ENCODE measurements at places on chromosomes 5 and 9. TPM values are rescaled to one million over a fixed set of nuclear protein-coding genes. Genes with fewer than 3 reads are reported as not detected.

DNA sequence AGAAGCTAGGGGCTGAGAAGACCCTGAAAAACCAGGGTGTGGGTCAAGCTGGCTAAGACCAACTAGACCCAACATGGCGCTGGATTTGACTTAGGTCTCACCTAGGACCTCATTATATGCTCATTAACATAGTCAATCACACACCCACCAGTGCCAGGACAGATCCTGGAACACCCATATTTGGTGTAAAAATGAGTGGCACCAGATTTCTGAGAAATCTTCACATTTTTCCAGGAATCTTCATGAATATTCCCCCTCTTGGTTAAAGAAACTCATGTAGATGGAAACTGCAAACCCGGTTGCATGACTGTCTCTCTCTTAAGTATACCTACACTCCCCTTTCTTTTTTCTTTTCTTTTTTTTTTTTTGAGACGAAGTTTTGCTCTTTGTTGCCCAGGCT, 17.9 kb upstream of the RAB14 start:
- no peak for DNase-seq

DNA sequence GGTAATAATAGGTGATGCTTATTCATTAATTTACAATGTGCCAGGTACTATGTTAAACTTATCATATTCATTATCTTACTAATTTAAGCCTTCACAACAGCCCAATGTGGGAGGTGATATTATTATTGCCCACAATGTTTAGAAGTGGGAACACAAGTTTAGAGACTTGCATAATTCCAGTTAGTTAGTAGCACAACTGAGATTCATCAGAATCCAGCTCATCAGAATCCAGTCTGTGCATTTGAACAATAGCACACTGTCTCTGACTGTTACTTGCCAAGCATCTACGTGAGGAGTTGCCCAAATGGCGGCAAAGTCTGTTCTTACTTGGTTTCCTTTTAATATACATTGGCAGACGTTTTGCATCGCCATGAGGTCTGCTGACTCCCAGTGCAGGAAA, 110.9 kb upstream of the BASP1 start:
- DNase-seq = no peak

GRCh38 chr5:53027913-53028312, 38.8 kb downstream of the ITGA2 start:
- DNase-seq = no peak

GRCh38 chr9:124496463-124496862, 10.7 kb downstream of the NR5A1 start:
- DNase-seq = no peak

Gene FAM114A2
- total RNA-seq = 44.8 TPM

DNA sequence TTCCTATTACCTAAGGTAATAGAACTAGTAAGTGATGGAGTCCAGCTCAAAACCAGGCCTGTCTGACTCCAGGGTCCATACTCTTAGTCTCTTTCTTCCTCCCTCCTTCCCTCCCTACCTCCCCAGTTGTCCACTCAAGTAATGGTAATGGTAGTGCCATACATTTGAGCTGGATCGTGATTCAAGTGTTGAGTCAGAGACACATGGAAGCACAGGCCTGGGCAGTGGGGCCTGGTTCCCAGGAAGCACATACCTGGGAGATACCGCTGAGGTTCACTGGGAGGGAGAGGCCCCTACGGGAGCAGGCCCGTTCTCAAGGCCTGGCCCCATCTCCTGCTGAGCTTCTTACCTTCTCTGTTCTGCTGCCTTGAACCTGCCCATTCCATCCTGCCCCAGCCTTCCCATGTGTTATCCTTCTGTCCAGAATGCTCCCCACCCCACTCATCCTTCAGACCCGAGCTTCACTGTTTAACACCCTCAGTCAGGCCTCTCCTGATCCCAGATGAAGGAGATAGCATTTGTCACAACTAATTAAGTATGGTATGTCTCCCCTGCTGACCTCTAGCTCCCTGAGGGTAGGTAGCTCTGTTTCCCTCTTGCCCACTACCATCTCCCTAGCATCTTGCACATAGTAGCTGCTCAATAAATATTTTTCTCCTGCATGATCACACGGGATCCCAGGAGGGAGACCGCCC, 13.8 kb downstream of the URM1 start:
- DNase-seq = no peak

Gene DOCK8
- 224 TPM for total RNA-seq

Gene GABRA6
- not detected for total RNA-seq

Gene NUTM2G
- total RNA-seq = not detected

DNA sequence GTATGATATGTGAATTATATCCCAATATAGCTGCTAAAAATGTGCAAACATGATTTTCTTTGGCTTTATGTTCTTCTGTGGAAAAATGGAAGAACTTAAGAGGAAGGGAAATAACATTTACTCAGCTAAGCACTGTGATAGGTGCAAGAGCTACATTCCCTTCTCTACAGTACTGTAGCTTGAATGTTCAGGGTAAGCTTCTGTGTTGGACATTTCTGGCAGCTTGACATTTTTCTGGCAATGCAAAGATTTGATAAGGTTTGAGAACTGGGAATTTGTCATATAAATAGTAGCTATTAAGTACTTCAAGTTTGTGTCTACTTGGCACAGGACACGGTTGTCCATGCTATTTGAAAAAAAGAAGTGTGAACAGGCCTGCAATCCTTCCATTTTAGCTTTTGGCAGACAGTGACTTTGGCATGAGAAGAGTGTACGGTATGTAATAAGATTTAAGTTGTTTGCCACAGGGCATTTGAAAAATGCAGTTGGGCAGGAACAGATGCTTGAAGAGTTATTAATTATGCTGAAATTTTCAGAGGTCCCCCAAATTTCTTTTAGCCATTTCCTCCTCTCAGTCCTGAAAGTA, 77.6 kb downstream of the KIF4B start:
- no peak for DNase-seq

GRCh38 chr5:130066644-130067043, 162.4 kb downstream of the CHSY3 start:
- no peak for DNase-seq

DNA sequence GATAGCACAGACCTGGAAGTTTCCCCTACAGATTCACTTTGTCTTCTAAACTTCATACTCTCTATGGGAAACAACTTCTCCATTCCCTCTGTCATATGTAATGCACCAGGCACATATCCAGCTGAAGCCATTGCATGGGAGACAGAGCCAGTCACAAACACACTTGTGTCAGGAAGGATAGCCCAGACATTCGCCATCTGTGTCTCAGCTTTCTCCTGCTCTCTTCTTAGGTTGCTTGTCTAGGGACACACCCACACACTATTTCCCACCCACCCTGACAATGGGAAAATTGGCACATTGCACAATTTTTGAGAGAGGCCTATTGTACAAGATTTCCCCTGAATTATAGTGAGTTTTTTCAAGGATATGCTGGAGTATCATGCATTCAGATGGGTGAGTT, 158.4 kb upstream of the MPDZ start:
- DNase-seq = no peak

- no peak for DNase-seq
Measured at GRCh38 chr9:14018081-14018480, 295.9 kb downstream of the NFIB start.

DNA sequence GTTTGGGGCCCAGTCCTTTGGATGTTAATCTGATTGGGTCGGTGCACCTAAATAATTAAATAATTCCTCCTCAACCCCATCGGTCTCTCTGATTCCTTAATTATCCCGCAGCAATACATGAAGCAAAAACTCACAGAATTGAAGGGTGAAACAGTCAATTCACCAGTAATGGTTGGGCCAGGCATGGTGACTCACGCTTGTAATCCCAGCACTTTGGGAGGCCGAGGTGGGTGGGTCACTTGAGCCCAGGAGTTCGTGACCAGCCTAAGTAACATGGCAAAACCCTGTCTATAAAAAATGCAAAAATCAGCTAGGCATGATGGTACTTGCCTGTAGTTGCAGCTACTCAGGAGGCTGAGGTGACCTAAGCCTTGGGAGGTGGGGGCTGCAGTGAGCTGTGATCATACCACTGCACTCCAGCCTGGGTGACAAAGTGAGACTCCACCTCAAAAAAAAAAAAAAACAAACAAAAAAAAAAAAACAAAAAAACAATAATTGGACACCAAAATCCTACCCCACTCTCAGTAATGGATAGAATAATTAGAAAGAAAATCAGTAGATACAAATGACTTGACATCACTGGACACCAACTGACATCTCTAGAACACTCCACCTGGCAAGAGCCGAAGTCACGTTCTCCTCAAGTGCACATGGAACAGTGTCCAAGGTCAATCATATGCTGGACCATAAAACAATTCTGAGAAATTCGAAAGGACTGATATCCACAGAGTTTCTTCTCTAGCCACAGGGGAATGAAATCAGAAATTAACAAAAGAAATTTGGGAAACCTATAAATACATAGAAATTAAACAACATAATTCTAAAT, 5.3 kb downstream of the ABO start:
- no peak for DNase-seq

GRCh38 chr9:75242426-75242825, 154.1 kb downstream of the OSTF1 start:
- no peak for DNase-seq

Gene ECSCR
- total RNA-seq = not detected

Gene HRH2
- total RNA-seq = 2.4 TPM

DNA sequence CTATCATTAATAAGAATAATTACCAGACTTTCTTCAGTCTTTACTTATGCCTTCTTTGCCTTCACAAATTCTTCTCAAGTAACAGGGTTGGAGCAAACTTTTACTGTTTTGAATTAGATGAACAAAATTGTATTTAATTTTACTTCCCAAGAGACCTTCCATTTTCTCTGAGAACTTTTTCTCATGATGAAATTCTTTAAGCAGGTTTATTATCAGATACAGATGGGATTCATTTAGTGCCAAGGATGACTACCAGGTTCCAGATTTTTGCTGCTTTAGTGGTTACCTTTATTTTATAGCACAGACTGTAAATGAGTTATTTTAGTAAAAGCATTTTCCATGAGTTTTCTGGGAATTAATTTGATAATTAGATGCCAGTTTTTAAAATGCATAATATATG, 125.1 kb downstream of the GDNF start:
- DNase-seq = no peak

- no peak for DNase-seq
Measured at GRCh38 chr5:124157320-124157719, 589.1 kb downstream of the ZNF608 start.

Gene AJM1
- total RNA-seq = 1.3 TPM

Gene MAMDC2
- not detected for total RNA-seq

Gene RNF20
- total RNA-seq = 53.8 TPM

- DNase-seq = no peak
Measured at GRCh38 chr5:101943784-101944183, 352.3 kb downstream of the SLCO4C1 start.

Gene PCDHA1
- total RNA-seq = not detected

GRCh38 chr5:74897049-74897448, 30.9 kb upstream of the FAM169A start:
- no peak for DNase-seq

- DNase-seq = no peak
Measured at GRCh38 chr9:77512876-77513275, 135.2 kb downstream of the GNA14 start.

Gene CCDC69
- total RNA-seq = 151 TPM

Gene GGTA1
- total RNA-seq = not detected
